Stimulated activated naive CD4-positive, alpha-beta T cell (primary cell): ENCODE measurements at places on chromosomes 3 and 15.

DNA sequence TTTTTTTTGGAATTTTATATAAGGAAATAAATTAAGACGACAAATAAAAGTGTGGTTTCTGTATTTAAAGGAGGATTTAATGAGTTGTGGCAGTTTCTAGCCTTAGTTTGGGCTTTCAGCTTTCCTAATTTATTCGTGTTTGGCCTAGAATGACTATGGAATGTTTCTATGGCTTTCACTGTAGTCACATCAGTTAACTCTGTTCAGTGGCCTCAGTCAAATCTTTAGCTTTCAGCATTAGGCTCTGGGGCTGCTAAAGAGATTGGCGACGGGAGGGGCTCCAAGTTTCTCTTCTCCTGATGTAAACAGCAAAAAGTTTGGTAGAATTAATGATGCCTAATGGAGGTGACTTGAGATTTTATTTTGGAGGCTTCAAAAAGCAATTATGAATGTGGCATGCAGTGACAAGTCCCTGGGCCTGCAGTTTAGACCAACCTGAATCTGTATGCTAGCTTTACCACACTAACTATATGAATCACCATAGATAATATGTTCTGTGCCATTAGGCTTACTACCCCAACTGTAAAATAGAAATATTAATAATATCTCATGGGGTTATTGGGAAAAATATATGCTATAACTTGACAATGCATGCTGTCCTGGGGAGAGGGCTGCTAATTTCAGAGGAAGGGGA, 47.1 kb upstream of the ADGRG7 start:
- DNase-seq, result no peak

- DNase-seq, result peak; percentile 73
Observed at GRCh38 chr3:136075218-136075808, 109.8 kb downstream of the PPP2R3A start.

GRCh38 chr15:39455471-39455991, 125.3 kb upstream of the THBS1 start:
- DNase-seq, result no peak

GRCh38 chr3:59143447-59143846, 93.6 kb upstream of the CFAP20DC start:
- DNase-seq, result no peak

GRCh38 chr3:82685761-82686160, 924.3 kb upstream of the GBE1 start:
- DNase-seq, result no peak

GRCh38 chr3:119340014-119340413, 45.8 kb downstream of the ARHGAP31 start:
- no peak for DNase-seq

GRCh38 chr15:24957691-24958090, 2.9 kb downstream of the SNRPN start:
- no peak for DNase-seq

DNA sequence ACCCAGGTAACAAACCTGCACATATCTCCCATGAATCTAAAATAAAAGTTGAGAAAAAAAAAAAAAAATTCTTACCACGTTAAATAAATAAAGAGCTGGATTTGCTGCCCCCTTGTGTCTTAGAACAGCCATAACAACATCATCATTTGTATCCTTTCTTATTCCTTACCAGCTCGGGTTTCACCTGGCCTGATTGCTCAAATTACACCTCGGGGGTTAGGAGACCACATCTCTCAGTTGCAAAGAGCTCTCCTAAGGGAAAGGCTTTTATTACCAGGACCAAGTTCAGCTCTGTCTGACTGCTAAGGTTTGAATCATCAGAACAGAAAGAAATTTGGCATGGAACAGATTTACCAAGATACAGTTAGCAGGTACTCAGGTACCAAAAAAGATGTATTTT, 25.8 kb upstream of the RPL39L start:
- peak; percentile 74 for DNase-seq

- no peak for DNase-seq
Observed at GRCh38 chr15:69812861-69813261, 284.9 kb downstream of the TLE3 start.

- DNase-seq, result no peak
Observed at GRCh38 chr3:157948605-157949383, 157.4 kb downstream of the SHOX2 start.

GRCh38 chr3:54202054-54202453, 79.7 kb downstream of the CACNA2D3 start:
- DNase-seq, result no peak

- no peak for DNase-seq
Observed at GRCh38 chr15:43526261-43526930, 9.0 kb downstream of the MAP1A start.

DNA sequence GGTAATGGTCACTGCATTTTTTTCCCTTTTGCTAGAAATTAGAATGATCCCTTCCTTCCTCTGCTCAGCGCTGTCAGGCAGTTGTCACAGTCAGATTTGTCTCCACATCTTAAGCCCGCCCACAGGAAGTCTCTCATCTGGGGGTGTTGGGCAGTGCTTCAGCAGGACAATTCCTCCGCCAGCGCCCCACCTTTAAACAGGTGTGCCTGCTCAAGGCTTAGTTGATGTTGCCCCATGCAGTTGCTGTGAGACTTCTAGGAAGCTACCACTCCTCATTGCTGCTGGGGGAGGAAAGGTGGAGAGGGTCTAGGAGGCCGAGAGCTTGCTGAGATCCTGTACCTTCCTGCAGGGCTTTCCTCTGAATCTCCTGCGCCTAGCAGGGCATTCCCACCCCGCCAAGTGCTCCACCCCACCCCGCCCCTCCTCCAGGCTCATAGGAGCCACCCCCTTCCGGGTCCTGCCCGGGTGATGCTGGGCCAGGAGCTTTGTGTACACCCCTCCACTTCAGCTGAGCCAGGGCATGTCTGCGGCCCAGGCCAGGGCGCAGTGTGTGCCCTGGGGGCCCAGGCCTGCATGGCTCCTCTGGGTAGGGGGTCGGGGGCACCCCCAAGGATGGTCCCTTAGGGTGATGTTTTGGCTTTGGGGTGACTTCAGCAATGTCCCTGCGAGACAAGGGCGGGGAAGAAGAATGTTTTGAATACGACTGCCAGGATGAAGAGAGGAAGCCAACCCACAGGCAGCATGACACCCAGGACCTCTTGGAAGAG, 68.7 kb downstream of the TRAK1 start:
- DNase-seq, result peak; percentile 30

GRCh38 chr3:179133575-179133974, 14.6 kb upstream of the PIK3CA start:
- no peak for DNase-seq

GRCh38 chr3:15102836-15103235, 3.9 kb upstream of the RBSN start:
- DNase-seq, result no peak

DNA sequence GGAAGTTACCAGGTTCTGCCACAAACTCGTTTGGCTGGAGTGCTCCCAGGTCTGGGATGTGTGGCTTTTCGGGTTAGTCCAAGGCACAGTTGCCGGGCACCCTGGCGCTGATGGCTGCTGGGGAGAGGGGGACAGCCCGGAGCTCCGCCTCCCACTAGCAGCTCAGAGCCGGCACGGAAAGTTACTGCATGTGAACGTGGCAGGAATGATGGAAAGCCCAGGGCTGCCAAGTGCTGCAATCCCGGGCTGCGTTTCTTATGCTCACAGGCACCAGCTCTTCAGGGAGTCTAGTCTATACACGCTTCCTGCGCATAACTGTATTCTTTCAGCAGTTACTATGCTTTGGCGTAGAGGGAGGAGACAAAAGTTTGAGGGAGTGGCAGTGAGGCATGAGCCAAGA, 141.8 kb upstream of the ICE2 start:
- DNase-seq, result no peak

- DNase-seq, result no peak
Observed at GRCh38 chr3:150269526-150269925, 138.6 kb upstream of the TSC22D2 start.

DNA sequence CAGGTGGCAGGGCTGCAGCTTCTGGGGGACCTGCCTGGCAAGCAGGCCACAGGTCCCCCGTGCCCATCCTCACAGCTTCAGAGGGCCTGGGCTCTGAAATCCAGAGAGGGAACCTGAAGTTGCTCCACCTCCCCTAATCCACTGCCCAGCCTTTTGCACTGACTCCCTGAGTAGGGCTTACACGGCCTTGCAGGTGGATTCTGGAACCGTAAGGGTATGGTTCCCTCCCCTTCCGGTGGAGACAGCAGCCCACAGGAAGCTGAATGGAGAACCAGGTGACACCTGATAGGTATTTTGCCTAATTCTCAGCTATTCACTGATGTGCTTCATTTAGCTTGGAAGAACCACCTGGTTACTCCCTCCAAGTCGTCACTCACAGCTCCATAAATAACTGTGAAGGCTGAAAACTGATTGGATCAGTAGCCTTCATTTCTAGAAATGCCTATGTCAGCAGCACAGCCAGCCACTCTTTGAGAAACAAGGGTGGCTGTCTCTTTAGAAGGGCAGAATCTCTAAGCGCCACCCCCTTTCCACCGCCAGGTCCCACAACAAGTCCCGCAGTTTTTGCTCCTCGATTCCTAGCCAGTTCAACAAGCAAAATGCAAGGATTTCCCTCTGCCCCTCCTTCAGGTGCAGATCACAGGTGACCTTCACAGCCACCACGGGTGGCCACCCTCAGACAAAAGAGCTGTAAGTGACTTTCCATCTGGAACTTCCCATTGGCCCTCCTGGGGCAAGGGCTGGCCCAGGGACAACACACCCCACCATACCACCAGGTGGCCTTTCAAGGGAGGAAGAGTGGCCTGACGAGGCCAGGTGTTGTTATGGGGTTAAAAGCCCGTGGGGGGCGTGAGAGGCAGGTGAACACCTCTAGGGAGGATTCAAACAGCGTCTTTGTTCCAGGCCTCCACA, 112.9 kb downstream of the SEC22A start:
- no peak for DNase-seq

DNA sequence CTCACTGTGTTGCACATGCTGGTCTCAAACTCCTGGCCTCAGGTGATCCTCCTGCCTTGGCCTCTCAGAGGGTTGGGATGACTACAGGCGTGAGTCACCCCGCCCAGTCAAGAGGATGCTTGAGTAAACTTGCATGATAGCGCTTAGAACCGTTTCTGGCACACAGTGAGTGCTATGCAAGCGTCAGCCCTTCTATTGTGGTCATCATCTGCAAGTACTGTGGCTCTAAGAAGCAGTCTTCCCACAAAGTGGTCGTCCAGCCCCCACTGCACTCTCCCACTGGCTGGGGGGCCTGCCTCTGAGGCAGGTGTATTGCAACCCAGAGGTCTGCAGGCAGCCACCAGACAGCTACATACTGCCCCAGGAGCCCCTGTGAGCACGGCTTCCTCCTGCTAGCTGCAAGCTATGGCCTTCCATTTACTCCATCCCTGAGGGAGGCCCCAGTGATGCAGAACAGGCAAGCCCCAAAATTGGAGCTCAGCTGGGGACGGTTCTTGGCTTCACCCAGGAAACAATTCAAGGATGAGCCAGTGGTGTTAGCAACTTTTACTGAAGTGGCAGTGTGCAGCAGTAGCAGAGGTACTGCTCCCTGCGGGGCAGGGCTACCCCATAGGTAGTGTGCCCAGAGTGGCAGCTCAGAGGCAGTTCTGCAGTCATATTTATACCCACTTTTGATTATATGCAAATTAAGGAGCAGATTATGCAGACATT, 95.4 kb downstream of the LSM3 start:
- DNase-seq, result no peak

DNA sequence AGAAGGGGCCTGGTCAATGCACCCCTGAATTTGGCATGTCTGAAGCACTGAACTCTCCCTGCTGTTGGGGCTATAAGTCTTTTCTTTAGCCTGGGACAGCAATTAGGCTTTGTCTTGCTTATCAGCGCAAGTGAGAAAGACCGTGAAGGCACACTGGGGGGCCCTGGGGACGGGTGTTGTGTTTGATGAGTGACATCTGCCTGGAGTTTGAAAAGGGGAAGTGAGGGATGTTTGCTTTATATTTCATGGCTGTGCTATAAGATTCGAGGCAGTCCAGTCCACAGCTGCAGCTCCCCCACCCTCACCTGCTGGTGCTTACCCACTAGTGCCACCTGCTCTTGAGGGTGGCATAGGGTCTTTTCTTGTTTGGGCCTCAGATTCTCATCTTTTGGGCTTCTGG, 44.8 kb downstream of the CEMIP start:
- no peak for DNase-seq

- DNase-seq, result no peak
Observed at GRCh38 chr3:58422756-58423325, 10.8 kb downstream of the PDHB start.

DNA sequence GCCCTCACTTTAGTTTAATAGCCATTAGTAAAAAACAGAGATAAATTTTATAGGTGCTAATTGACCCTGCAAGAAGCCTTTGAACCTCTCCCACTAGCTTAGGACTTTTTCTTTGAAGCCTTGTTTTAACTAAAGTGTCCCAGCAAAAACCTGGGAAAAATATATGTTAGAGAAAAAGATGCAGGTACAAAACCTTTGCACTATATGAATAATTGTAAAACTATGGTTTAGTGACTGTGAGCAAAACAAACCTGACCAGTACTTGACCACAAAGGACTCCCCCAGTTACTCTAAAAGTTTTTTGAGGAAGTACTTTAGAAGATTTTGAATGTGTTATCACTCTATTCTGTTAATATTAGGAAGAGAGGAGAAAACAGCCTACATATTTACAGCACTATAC, 123.3 kb upstream of the TP63 start:
- no peak for DNase-seq

GRCh38 chr15:101133751-101134261, 118.0 kb downstream of the CHSY1 start:
- DNase-seq, result no peak

GRCh38 chr15:77622934-77623754, 9.6 kb downstream of the LINGO1 start:
- no peak for DNase-seq

DNA sequence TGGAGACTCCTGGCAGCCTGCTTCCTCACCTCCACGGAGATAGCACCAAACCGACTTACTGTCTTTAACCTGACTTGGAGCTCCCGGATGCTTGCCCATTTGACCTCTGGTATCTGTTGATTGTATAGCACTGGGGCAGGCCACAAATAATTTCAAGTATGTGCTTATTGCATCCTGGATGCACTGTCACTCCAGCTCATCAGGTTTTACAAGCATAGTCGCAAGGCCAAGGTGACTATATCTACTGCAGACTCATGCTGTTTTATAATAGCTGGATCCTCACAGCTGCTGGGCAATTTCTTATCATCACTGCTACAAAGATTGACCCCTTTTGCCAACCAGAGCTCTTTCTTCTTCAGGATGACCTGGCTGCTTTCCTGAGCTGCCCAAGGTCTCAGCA, 45.6 kb downstream of the PEX5L start:
- no peak for DNase-seq

DNA sequence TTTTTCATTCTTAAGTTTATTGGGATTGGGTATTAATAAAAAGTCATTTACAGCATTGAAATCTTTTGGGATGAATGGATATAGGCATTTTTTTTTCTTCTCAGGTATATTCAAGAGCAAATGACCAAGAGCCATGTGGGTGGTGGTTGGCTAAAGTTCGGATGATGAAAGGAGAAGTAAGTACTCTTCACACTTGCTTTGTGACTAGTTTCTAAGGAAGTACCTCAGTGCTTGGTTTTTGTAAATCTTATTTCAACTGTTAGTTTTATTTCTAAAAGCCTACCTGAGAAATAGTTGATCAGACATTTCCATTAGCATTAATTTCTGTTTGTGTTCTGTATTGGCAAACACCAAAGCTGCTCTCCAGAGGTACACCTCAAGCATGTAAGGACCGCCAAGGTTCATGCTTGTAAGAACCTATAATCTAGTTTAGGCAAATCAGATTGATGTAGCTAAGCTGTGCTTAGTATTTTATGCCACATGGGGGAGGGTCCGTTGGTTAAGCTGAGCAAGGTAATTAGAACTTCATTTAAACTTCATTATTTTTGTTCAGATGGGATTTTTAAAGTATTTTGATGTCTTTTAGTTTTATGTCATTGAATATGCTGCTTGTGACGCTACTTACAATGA, 35.4 kb downstream of the FXR1 start:
- no peak for DNase-seq
